ENCODE measurements at places on chromosomes 2 and 18. TPM values are rescaled to one million over a fixed set of nuclear protein-coding genes. Genes with fewer than 3 reads are reported as not detected.

CLEC4F gene
- not detected for total RNA-seq

MDH1B gene
- 0.48 TPM for total RNA-seq

FBXO36 gene
- 1.9 TPM for total RNA-seq

- DNase-seq = peak; percentile 54
These were observed 91.6 kb downstream of the TMX3 start for GRCh38 chr18:68623342-68623741.

- no peak for DNase-seq
These were observed 254.7 kb downstream of the HDAC4 start for GRCh38 chr2:239146011-239146641.

- DNase-seq = no peak
These were observed 40.2 kb upstream of the SKA1 start for GRCh38 chr18:50334546-50335152.

GRCh38 chr2:240997856-240998705, at the start of gene SNED1:
Gene SNED1, plus strand, starts transcription at chr2:240998618. Its CDS starts 220 bp downstream, at chr2:240998838.
- DNase-seq = no peak

- DNase-seq = no peak
These were observed 287.9 kb downstream of the LPIN1 start for GRCh38 chr2:12034382-12034781.

GRCh38 chr2:23947350-23947749, 7.1 kb downstream of the UBXN2A start:
- DNase-seq = no peak

DNA sequence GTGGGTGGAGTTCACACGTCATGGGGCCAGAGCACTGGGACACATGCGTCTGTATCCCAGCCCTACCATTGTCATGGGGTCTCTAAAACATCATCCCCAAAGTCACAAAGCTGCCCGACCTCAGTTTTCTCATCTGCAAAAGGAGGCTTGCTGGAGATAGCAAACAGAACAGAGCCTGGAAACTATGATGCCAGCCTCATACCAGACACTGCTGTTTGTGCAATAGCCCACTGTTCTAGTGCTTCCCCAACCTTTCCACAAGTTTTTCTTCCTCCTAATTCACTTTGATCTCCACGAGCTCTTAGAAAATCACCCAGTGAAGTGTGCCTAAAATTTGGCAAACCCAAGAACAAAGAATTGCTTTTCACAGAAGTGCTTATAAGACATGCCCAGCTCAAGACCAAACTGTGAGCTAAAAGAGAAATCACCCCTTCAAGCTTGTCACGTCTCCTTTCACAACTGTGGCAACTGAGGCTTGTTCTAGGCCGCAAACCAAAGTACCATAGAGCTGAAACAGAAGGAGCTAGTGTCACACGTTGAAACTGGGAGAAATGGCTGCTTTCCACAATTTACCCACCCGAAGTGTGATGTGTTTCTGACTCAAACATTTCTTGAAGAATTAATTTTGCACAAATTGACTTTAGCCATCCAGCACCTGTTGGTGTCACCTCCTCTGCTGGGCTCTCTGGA, 162.7 kb upstream of the ID2 start:
- no peak for DNase-seq

DNA sequence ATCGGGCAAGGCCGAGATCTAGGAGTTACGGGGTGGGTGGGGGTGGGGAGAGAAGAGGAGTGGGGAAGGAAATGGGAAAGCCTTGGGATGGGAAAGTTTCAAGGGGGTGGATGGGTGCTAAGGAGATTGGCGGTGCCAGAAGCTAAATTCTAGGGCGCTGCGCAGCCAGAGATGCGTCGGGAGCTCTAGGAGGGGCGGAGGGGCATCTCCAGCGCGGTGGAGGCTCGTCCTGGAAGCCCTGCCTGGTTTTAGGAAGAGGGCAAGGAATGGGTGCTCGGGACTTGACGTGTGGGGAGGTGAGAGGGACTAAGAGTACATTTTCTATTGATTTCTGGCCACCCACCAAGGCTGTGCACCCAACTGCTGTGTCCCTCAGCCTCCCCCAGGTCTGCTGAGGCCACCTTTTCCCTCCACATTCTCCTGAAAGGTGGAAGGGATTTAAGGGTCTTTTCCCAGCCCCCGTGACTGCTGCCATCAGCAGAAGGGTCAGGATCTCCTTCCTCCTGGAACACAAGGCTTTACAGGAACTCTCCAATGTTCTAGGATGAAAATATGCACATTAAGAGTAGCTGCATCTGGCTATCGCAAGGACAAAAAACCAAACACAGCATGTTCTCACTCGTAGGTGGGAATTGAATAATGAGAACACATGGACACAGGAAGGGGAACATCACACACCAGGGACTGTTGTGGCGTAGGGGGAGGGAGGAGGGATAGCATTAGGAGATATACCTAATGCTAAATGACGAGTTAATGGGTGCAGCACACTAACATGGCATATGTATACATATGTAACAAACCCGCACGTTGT, 1.4 kb downstream of the C2orf72 start:
- no peak for DNase-seq

DNA sequence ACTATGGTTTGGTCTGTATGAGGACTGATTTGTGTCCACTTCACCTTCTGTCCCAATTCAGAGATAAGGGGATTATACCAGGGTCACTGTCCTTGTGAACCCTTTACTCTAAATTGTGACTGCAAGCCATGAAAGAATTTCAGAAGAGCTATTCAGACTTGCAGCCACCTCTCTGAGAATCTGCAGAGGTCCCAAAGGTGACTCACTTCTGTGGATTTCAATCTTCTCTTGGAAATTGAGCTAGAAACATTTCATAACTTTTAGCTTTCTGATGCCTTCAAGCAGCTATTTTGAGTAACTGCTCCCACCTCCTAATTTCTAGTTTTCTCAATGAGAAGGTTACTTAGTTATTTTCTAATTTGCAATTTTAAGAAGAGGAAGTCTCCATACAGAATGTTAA, 1242.4 kb upstream of the ACVR2A start:
- no peak for DNase-seq

Data from foreskin keratinocyte (primary cell).